CD4-positive, CD25-positive, alpha-beta regulatory T cell (primary cell): ENCODE measurements at places on chromosomes 2 and 18. TPM values are rescaled to one million over a fixed set of nuclear protein-coding genes. Genes with fewer than 3 reads are reported as not detected.

Gene CFAP65
- not detected for total RNA-seq

Gene C2orf15
- total RNA-seq, result 2.0 TPM

DNA sequence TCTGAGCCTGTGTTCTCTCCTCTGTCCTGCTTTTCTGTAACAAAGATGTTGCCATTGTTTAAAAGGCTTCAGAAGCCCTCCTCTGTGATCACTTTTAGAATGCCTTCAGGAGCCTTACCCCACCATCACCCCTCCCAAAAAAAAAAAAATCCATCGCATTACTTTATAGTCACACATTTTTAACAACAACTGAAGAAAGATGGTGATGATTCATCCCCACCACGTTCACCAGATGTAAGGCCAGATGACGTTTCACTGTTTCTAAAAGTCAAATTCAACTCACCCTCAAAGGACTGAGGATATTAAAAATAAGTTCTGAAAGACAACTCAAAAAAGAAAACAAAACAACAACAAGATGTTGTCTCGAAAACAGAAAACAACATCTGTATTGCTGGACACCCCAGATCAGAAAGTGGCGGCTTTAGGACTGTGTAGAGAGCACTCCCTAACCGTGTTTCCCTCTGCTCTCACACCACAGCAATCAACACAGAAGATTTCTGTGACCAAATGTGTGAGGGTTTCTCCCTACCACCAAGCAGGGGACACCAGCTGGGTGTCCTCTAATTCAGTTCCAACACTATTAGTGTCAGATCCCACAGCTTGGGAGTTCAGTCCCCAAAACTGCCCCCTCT is 61.9 kb upstream of the CREB1 start:
- DNase-seq, result no peak

Gene NIFK
- 27.7 TPM for total RNA-seq

GRCh38 chr2:110828330-110828729 is 96.0 kb downstream of the ACOXL start:
- DNase-seq, result no peak

DNA sequence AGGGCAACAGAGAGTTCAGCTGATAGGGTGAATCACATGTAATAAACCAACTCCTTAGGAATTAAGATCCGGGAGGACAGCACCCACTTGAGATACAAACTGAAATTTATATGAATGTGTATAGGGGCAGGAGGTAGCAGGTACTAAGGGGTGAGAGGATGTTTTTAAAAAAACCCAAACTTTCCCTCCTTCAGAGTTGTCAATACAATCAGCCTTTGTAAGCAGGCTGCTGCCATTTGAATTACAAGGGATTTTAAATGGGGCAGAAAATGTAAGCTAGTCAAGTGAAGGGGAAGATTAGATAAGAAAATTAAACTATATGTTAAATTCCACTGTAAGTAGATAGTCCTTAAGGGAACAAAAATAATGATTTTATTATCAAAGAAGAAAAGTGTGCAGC is 1239.7 kb upstream of the CELF4 start:
- DNase-seq, result no peak

GRCh38 chr2:203783496-203784203 is 77.2 kb downstream of the CD28 start:
- no peak for DNase-seq

DNA sequence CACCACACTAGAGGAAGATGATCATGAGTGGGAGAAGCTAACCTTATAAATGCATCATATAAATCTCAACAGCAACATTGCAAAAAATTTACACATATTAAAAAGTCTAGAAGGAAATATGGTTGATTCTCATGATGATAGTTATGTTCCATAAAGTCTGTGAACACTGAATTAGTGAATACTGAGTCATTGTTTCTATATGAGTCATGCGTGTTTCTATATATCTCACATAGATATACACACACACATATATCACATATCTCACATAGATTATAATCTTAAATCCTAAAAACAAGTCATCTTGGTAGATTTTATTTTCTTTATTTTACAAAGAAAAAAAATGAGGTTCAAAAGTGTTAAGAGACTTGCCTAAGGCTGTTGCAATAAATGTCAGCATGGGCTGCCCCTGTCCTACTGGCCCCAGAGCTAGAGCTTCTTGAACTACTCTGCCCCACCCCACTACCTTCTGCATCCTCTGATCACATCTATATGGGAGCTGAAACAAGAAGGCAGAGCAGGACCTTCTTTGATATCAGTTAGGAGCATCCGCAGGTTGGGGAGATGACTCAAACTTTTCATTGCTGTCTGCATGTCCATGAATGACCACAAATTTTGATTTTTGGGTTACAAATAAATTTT is 81.8 kb upstream of the ADAM23 start:
- DNase-seq, result no peak

DNA sequence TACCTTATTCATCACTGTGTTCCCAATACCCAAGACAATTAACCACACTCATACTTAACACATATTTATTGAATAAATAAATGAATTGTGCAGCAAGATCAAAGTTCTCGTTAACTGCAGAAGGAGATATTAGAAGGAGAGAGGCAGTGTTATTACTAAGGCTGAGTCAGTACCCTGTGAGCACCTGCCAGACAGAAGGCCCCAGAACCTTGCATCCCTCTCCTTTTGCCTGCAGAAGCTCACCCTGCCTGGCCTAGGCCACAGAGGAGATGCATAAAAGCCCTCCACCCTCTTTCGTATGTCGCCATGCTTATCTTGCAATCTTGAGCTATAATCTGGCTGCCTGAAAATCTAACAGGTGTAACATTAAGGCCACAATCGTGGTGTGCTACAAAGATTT is 20.5 kb upstream of the RNF149 start:
- DNase-seq, result peak; percentile 37

DNA sequence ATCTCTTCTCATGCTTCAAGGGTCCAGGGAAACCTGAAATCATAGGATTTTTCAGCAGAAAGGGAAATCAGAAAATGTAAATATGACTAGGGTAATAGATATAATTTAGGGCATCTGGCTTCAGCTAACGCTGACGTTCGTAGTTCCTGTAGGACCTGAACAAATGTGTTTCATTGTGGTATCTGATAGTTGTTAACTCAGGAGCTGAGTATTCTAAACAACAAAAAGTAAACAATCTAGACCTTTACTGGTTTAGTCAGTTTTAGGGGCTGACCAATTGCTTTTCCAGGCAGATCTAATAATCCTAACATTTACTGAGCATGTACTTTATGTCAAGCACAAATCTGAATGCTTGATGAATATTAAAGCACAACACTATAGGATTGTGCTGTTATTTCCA is 114.8 kb downstream of the GALNT1 start:
- no peak for DNase-seq

Gene COQ10B
- 73.9 TPM for total RNA-seq

DNA sequence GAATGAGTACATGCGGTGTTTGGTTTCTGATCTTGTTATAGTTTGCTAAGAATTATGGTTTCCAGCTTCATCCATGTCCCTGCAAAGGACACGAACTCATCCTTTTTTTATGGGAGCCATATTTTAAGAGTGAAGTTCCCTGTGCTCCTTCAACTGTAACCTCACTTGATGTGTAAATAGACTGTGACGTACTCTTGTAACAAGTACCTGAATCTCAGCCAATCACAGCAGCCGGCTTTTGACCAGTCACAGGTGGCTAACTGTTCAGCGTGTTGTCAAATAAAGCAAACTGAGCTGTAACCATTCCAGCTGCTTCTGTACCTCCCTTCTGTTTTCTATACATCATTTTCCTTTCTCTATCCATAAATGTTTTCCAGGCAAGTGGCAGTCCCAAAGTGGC is 774.3 kb upstream of the HS6ST1 start:
- DNase-seq, result no peak

Gene LAPTM4A
- total RNA-seq, result 74.1 TPM

DNA sequence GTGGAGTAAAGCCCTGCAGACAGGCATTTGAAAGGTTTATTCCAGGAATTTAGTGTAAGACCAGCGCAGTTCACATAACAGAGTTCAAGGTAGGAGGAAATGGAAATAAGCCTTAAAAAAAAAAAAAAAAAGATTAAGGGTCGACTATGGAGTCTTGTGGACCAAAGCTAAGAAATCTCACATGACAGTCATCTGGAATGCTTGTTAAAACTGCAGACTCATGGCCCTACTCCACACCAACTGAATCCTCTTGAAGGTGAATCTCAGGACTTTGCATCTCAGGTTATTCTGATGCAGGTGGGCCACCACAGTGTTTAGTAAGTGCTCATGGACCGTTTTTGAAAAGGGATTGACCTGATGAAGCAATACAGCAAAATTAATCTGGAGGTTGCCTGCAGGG is 8.8 kb downstream of the TTLL4 start:
- no peak for DNase-seq

GRCh38 chr2:6434438-6434837 is 431.3 kb downstream of the CMPK2 start:
- no peak for DNase-seq

DNA sequence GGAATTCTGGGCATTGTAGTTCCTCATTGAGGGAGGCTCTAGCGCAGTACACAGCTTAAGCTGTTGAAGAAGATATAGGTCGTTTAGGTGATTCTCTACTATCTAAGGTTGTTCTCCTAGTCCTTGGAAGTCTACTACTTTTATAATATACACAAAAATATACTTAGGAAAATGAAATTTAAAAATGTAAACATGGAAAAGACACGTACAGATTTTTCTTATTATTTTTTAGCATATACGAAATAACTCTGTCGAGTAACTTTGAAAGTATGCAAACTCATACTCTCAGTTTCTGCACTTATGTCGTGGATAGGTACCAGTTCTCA is 272 bp upstream of the FASTKD1 start:
- DNase-seq, result no peak

DNA sequence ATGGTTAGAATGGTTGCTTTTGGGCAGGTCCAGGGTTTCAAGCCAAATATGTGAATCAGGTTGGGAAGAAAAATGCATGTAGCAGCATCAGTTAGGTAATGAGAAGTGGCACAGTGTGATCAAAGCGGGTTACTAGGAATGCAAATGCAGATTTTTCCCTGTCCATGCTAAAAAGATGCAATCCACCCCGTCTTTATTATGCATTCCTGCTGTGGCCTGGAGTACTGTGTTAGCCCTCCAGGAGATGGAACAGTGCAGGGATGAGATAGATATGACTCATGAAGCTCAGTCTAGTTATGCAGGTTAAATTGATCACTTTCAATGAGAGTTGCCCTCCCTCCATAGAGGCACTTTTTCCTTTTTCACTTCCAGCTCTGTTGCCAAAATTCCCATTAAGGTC is 283.8 kb downstream of the CTNNA2 start:
- no peak for DNase-seq

DNA sequence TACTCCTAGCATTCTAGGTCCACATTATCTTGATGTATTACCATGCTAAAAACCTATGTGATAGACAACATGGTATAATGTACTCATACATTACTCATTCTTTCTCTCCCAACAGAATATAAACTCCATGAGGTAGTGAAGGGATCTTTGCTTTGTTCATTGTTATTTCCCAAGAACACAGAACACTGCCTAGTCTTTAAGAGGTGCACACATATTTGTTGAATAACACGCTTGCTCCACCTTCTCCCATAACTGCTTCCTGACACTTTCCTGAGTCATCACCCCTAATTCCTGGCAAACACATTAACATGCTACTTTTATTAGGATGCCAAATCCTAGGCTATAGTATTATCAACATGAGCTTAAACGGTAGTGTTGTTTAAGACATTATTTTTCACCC is 41.3 kb downstream of the REV1 start:
- DNase-seq, result no peak

Gene LHCGR
- not detected for total RNA-seq

GRCh38 chr2:169782513-169782912 is 16.2 kb upstream of the SSB start:
- DNase-seq, result no peak

- DNase-seq, result no peak
These were observed 188.2 kb downstream of the PLCL1 start for GRCh38 chr2:197992482-197993133.

- no peak for DNase-seq
These were observed 9.8 kb downstream of the CKAP2L start for GRCh38 chr2:112754564-112754963.

Gene NCKAP1
- 5.7 TPM for total RNA-seq

Gene PDE11A
- total RNA-seq, result not detected

Gene CCDC85A
- not detected for total RNA-seq

Gene TXNDC9
- total RNA-seq, result 15.1 TPM

Gene WNT10A
- 10.8 TPM for total RNA-seq

DNA sequence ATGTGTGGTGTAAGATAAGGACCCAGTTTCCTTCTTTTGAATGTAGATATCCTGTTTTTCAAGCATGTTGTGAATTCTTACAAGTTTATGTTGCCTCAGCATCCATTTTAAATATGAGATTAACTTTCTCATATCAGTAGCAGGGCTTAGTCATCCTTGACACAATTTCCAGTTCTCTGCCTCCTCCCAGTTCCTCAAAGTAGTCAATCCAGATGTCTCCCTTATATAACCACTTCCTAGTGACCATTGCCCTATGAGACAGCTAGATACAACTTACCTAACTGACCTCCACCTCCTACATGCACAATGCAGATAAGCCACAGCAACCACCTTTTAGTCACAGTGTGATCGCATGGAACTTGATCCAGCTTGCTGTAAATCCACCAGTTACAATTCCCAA is 269.2 kb upstream of the ZNF521 start:
- no peak for DNase-seq

GRCh38 chr2:221293949-221294742 is 278.0 kb downstream of the EPHA4 start:
- DNase-seq, result no peak

Gene MATN3
- total RNA-seq, result not detected

Gene FKBP1B
- total RNA-seq, result 1.1 TPM

- DNase-seq, result peak; percentile 87
These were observed 94.3 kb downstream of the HNRNPLL start for GRCh38 chr2:38508311-38509039.

GRCh38 chr2:232147440-232148077 is 186.0 kb downstream of the DIS3L2 start:
- DNase-seq, result no peak

Gene PLGLB2
- total RNA-seq, result not detected

DNA sequence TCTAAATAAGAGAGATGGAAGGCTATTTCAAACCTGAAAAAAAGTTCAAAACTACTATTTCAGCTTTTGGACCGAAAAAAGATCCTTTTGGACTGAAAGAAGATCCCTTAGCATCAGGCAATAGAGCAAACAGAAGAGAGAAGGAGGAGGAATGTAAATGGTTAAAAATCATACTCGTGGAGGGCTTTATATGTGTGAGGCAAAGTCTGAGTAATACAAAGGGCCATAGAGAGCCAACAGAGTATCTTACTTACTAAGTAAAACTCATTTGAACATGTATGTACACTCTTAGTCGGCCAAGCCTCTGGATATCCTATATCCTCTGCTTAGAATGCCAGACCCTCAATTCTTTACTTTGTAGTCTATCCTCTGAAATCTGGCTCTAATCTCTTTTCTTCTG is 55.7 kb downstream of the ITSN2 start:
- no peak for DNase-seq

GRCh38 chr2:140023291-140023690 is 1243.1 kb upstream of the NXPH2 start:
- DNase-seq, result no peak

DNA sequence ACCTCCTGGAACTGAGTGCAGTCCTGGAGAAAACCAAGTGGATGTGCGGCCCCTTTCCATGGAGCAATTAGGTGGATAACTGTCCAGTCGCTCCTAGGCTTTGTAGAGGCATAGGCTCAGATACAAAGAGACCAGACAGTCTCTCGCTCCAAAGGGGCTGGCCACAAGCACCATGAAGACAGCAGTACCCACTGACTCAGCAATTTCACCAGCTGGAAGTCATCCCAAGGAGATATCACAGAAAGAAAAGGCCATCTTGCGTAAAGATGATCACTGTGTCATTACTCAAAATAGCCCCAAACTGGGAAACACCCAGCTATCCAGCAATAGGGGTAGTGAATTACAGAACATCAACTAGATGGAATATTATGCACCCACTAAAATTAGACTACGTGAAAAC is 161.2 kb downstream of the MSH2 start:
- no peak for DNase-seq

- DNase-seq, result no peak
These were observed 411.7 kb upstream of the MYT1L start for GRCh38 chr2:2742726-2743125.
